CD4-positive, alpha-beta memory T cell (primary cell): ENCODE measurements at places on chromosomes 16 and 17. TPM values are rescaled to one million over a fixed set of nuclear protein-coding genes. Genes with fewer than 3 reads are reported as not detected.

The CDRT4 gene
- total RNA-seq = 9.6 TPM

The PRSS27 gene
- total RNA-seq = 0.96 TPM

DNA sequence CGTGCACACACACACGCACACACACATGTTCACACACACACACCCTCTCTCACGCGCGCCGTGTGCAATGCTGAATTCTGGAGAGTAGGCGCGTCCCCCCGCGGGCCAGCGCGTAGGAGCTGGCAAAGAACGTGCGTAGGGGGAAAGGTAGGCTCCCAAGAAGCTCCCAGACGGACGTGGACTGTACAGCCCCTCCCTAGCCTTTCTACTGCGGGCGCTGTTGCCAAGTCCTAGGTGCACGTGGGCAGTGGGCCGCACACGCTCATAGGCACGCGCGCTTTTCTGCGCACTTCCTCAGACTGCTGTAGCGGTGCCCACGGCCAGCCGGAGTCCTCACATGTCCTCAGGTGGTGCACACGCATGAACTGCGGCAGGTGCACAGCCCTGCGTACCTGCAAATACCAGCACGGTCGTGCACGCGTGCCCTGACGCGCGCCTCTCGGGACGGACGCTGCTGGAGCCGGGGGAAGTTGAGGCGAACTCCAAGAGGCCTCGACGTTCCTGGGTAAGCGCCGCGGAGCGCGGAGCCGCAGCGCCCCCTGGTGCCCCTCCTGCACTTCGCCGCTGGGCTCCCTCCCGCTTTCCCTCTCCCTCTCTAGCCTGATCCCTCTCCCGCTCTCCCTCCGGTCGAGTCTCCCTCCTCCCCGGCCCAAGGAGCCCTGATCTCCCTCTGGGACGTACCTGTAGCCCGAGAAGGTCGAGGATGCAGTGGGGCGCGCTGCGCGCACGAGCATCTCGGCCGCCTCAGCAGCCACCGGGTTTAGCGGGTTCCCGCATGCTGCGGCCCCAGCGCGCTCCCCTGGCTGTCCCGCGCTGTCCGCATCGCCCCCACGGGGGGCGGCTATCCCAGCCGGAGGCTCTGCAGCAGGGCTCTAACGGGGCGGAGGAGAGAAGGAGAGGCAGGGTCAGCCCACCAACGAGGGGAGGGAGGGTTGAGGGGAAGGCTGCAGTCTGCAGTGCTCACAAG, 749 bp downstream of the GRIN2A start:
- no peak for DNase-seq

The OTOA gene
- total RNA-seq = 0.11 TPM

GRCh38 chr16:64962786-64963185, 159.1 kb downstream of the CDH11 start:
- DNase-seq = no peak

The METTL26 gene
- 68.4 TPM for total RNA-seq

The CEP112 gene
- total RNA-seq = 3.9 TPM

DNA sequence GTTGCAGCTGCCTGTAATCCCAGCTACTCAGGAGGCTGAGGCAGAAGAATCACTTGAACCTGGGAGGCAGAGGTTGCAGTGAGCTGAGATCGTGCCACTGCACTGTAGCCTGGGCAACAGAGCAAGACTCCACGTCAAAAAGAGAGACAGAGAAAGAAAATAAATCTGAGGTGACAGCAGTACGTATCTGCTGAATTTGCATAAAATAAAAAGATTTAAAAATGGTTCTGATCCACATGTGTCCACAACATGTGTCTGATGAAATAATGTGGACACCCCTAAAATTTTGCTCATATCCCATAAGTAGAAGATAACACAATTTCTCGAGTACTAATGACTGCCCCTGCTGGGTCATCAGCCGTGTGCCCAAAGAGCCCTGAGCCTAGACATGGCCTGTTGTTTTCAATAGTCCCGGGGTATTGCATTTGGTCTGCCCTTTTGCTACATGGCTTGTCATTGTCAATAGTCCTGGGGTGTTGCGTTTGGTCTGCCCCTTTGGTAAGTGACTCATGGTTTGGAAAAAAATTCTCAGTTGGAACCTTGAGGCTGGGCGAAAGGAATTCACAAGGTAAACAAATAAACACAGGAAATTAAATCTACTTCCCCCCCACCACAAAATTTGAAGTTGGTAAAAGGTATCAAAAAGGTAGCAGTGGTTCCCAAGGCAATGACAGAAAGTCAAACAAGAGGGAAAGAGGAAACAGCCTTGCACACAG, 434.6 kb upstream of the MAF start:
- no peak for DNase-seq

DNA sequence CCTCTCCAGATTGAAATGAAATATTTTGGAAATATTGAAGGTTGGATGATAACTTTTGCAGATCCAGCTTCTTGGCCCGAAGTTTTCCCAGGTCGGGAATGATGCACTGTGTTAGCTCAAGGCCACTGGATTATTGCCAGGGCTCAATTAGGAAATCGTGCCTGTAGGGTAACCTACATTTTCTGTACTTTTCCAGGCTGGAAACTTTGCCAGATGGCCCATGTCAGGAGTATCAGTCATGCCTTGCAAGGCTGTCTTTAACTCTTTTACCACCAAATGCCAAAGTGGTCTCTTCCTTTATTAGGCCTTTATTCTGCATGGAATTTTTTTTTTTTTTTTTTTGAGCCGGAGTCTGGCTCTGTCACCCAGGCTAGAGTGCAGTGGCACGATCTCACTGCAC, 8.9 kb upstream of the SEC14L1 start:
- no peak for DNase-seq
